Muscle of back (tissue), 13 donors: ENCODE measurements at places on chromosomes 3 and 15.

- no peak for DNase-seq
Measured at GRCh38 chr3:138778643-138779042, 56.1 kb downstream of the PIK3CB start.

DNA sequence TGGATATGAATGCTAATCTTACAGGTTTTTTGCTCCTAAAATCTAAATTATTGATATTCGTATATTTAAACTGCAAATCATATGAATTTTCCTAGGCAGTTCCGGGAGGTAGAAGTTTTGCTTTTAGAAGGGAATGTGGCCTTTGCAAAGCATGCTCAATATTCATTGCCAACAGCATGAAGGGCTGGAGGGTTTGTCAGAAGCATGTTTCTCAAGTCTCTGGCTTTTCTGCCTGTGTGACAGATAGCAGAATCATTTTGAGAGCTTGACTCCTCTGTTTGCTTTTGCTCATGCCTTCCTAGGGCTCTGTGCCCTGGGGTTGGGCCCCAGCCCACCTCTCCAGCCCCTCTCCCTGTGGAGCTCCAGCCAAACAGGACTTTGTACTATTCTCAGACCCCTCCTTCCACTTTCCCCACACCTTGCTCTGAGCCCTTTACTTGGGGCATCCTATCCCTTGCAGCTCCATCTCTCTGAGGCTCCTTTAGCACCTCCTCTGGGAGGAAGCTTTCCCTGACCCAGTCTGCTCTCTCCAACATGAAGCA lies 91.3 kb downstream of the ARNT2 start:
- no peak for DNase-seq

GRCh38 chr3:196699749-196700148 lies 12.3 kb downstream of the CEP19 start:
- DNase-seq: no peak

- no peak for DNase-seq
Measured at GRCh38 chr3:46999516-47000197, 20.2 kb downstream of the NBEAL2 start.

DNA sequence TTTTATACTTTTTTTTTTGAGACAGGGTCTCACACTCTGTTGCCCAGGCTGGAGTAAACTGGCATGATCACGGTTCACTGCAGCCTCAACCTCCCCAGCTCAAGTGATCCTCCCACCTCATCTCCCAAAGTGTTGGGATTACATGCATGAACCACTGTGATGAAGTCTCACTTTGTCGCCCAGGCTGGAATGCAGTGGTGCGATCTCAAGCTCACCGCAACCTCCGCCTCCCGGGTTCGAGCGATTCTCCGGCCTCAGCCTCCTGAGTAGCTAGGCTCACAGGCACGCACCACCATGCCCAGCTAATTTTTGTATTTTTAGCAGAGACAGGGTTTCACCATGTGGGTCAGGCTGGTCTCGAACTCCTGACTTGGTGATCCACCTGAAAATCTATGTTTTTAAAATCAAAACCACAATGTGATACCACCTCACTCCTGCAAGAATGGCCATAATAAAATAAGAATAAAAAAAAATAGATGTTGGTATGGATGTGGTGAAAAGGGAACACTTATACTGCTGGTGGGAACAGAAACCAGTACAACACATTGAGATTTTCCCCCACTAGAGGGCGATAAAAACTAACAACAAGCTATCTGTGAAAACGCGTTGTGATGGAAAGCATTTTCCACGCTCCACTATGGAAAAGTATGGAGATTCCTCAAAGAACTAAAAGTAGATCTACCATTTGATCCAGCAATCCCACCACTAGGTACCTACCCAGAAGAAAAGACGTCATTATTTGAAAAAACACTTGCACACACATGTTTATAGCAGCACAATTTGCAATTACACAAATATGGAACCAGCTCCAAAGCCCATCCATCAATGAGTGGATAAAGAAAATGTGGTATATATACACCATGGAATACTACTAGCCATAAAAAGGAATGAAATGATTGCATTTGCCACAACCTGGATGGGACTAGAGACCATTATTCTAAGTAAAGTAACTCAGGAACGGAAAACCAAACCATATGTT lies 26.8 kb upstream of the OCA2 start:
- DNase-seq: peak; percentile 34

- no peak for DNase-seq
Measured at GRCh38 chr3:184299488-184300377, 692 bp downstream of the PSMD2 start.

DNA sequence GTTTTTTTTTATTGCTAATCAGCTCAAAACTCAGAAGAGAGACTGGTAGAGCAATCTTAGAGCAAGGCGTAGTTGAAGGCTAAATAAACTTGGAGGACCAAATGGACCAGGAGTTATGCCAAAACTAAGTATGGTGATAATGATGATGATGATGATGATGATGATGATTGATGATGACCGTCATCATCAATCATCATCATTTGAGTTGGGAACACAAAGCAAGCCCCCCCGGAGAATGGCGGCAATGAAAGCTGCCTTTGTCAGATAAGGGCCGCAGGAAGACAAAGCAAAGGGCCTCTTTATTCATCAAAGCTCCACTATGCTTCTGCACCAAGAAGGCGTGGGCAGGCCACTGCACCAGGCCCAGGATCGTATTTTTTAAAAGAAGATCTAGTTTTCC lies 82.1 kb upstream of the RAD18 start:
- no peak for DNase-seq

- DNase-seq: no peak
Measured at GRCh38 chr3:140244893-140245292, 309.9 kb downstream of the CLSTN2 start.

- no peak for DNase-seq
Measured at GRCh38 chr3:34073961-34074360, 275.5 kb downstream of the PDCD6IP start.

GRCh38 chr3:195171093-195171873 lies 99.7 kb downstream of the XXYLT1 start:
- DNase-seq: no peak

DNA sequence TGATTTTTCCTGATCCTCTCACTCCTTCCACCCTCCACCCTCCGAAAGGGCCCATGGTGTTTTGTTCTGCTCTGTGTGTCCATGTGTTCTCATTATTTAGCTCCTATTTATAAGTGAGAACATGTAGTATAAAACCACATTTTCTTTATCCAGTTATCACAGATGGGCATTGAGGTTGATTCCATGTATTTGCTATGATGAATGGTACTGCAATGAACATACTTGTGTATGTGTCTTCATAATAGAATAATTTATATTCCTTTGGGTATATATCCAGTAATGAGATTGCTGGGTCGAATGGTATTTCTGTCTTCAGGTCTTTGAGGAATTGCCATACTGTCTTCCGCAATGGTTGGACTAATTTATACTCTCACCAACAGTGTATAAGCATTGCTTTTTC lies 126.0 kb downstream of the IMPG2 start:
- no peak for DNase-seq

- no peak for DNase-seq
Measured at GRCh38 chr3:81352867-81353266, 408.6 kb downstream of the GBE1 start.

GRCh38 chr3:126476166-126477060 lies 722 bp upstream of the ZXDC start:
- peak; percentile 49 for DNase-seq

DNA sequence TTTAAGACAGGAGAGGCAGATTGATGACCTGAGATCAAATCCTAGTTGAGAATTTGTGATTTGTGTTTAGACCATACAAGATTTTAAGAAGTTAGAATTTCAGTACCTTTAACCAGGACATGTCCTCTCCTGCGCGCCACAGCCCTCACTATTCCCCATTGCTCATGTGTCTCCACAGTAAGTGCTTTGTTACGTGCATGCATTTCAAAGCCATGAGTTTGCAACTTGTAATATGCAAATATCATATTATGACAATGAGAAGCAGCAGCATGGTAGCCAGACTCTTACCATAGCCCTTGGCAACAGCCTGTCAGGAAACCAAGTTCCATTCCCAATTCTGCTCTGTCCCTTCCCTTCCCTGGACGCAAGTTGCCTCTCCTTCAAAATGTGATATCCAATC lies 73.3 kb upstream of the ATP13A5 start:
- DNase-seq: no peak

DNA sequence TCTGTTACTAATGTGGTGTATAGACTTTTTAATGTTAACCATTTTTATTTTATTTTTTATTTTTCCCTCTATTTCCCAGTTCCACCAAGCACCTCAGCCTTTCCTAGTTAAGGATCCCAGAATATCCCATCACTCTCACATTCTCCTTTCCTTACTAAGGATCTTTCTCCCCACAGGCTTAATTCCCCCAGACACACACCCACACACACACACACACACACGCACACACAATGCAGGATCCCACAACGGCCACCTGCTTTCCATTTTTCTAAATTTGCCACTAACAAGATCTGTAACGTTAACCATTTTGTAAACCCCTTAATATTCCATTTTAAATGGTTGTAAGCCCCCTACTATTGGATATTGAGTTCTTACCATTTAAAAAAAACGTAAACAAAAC lies 404.1 kb downstream of the ZIC1 start:
- DNase-seq: no peak

DNA sequence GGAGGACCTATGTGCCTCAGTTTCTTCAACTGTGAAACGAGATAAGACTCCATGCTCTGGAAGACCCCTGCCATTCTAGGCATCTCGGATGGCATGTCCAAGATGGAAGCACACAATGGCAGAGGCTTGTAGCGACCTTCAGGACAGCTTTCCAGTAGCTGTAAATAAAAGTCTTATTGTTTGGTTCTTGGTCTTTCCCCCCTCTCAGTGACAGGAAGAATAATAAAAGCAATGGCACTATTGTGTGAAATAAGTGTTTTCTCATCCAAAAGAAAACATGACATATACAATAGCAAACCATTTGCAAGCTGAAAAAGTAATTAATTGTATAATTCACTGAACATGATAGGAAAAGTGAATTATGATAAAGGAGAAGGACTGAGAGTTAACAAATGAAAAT lies 32.5 kb upstream of the CD47 start:
- no peak for DNase-seq

GRCh38 chr3:110101361-110101760 lies 764.0 kb upstream of the DPPA4 start:
- no peak for DNase-seq

GRCh38 chr3:11096266-11097139 lies 57.8 kb upstream of the HRH1 start:
- DNase-seq: peak; percentile 34

- no peak for DNase-seq
Measured at GRCh38 chr15:75211436-75212199, 9.9 kb downstream of the C15orf39 start.

DNA sequence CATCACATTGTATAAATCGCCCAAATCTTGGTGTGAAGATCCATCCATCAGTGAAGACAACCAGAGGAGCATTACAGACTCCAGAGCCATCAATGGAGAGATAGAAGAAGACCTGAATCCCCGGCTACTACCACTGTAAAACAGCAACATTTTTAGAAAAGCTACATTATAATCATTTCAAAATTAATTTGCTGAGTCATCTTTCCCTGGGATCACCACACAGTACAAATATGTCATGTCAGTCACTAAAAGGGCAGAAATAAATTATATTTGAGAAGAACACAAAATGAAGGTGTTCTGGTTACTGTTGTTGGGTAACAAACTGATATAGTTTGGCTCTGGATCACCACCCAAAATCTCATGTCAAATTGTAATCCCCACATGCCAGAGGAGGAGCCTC lies 218.5 kb upstream of the STT3B start:
- DNase-seq: no peak

- no peak for DNase-seq
Measured at GRCh38 chr3:4601892-4602291, 108.7 kb downstream of the ITPR1 start.

- DNase-seq: no peak
Measured at GRCh38 chr3:125083776-125084175, 28.0 kb upstream of the HEG1 start.

GRCh38 chr3:28850186-28850585 lies 430.7 kb upstream of the RBMS3 start:
- DNase-seq: no peak

DNA sequence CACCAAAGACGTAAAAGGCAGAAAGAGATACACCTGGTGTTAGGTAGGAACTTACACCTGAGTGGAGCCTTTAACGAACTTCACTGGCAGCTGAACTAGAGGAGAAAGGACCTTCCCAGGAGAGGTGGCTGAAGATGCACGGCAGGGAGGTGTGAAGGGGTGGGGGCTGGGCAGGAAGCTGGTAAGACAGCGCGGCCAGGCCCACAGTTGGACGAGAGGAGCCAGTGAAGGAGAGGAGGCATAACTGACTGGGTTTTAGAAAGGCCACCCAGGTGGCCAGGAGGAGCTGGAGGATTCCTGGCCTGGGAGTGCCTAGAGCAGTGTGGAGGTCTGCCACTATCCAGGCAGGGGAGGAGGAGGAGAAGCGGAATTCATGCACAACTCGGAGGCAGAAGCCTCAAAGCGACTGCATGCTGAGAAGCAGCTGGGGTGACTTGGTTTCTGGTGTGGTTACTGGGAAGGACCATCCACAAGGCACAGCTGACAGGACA lies 51.9 kb downstream of the SLC41A3 start:
- DNase-seq: no peak

GRCh38 chr15:100780208-100780800 lies 99.3 kb upstream of the ALDH1A3 start:
- no peak for DNase-seq

GRCh38 chr3:177881351-177881750 lies 654.9 kb upstream of the KCNMB2 start:
- no peak for DNase-seq

- no peak for DNase-seq
Measured at GRCh38 chr15:40314723-40315276, 7.1 kb upstream of the PLCB2 start.

DNA sequence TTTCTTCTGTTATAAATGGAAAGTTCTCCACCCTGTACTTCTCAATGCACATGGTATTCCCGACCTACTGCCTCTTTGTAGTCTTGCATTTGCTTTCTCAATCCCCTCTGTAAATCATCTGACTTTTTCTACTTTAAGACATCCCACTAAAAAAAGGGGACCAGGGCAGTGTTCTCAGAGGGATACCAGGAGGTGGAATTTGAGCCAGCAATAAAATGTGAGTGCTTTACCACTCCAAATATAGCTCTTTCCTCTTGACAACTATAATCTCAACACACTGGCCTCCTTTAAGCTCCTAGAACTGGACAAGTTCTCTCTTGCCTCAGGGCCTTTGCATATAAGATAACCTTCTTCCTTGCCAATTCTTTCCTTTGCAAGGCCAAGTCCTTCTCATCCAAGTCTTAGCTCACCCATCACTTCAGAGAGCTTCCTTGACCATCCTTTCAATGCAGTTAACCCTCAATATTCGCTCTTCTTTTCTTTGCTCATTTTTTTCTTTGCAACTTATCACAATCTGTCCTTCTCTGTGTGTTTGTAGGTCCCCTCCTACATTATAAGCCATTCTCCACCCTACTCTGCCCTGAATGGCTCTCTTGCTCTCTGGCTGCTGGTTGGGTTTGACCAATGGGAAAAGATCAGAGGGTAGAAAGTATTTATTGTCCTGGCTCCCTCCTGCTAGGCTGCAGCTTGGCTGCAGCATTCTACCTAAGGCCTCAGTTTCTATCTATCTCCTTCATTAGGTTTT lies 93.4 kb downstream of the PRICKLE2 start:
- no peak for DNase-seq

- DNase-seq: no peak
Measured at GRCh38 chr3:151452368-151452767, 8.5 kb downstream of the IGSF10 start.
